ENCODE measurements at places on chromosomes 13 and 19. TPM values are rescaled to one million over a fixed set of nuclear protein-coding genes. Genes with fewer than 3 reads are reported as not detected.

The TMEM238 gene
- 5.0 TPM for total RNA-seq

The MRPL34 gene
- total RNA-seq = 54.4 TPM

DNA sequence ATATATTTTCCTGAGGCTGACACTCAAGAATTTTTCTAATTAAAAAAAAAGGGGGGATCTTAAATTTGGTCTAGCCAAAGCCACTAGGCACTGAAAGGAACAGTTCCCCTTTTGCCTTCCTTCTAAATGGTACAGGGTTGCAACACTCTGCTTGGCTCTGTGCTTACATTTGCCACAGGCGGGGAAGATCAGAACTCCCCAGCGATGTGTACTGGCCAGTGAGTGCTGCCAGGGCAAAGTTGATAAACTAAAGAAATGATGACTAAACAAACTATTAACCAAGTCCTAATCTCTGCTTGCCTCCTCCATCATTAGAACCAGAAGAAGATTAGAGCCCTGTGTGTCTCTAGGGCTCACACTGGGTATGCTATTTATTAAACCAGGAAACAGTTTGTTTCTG lies 75.3 kb upstream of the SCEL start:
- no peak for DNase-seq
- peak overlapping the region; percentile 30 for H3K27ac ChIP-seq
- no peaks in the 10 kb centered on the region for H3K36me3 ChIP-seq
- no peak overlapping the region for H3K4me3 ChIP-seq
- H3K27me3 ChIP-seq = peaks cover 7% of the 10 kb centered on the region
- peaks cover 21% of the 10 kb centered on the region for H3K4me1 ChIP-seq

- peaks cover 14% of the 10 kb centered on the region for H3K27me3 ChIP-seq
- no peaks in the 10 kb centered on the region for H3K4me1 ChIP-seq
- no peak for DNase-seq
- no peak overlapping the region for H3K4me3 ChIP-seq
- no peak overlapping the region for H3K27ac ChIP-seq
Measured at GRCh38 chr13:106173346-106173745, 362.1 kb downstream of the EFNB2 start.

The ATP5F1D gene
- total RNA-seq = 117 TPM

DNA sequence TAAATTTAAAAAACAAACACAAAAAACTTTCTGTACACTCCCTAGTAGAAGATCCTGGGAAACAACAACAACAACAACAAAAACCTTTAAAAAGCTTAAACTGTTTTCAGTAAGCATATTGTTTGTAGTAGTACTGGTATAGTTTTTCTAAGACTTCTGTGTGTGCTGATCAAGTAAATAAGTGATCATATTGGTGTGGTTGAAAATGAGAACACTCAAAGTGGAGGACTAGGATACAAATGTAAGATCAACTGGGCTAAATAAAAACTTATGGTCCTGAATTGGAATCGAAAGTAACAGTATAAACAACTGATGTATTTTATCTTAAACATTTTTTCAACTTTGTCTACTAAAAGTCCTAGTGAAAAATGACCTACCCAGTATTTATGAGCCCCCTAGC lies 135.5 kb downstream of the FOXO1 start:
- no peak overlapping the region for H3K4me3 ChIP-seq
- no peak for DNase-seq
- H3K27me3 ChIP-seq = no peaks in the 10 kb centered on the region

The MCEMP1 gene
- total RNA-seq = not detected

- no peak overlapping the region for H3K4me3 ChIP-seq
- H3K27me3 ChIP-seq = peaks cover 7% of the 10 kb centered on the region
- H3K4me1 ChIP-seq = no peaks in the 10 kb centered on the region
- H3K27ac ChIP-seq = no peak overlapping the region
- no peaks in the 10 kb centered on the region for H3K36me3 ChIP-seq
Measured at GRCh38 chr13:111388851-111389500, 68.5 kb downstream of the TEX29 start.

The ZNF599 gene
- total RNA-seq = 9.1 TPM

DNA sequence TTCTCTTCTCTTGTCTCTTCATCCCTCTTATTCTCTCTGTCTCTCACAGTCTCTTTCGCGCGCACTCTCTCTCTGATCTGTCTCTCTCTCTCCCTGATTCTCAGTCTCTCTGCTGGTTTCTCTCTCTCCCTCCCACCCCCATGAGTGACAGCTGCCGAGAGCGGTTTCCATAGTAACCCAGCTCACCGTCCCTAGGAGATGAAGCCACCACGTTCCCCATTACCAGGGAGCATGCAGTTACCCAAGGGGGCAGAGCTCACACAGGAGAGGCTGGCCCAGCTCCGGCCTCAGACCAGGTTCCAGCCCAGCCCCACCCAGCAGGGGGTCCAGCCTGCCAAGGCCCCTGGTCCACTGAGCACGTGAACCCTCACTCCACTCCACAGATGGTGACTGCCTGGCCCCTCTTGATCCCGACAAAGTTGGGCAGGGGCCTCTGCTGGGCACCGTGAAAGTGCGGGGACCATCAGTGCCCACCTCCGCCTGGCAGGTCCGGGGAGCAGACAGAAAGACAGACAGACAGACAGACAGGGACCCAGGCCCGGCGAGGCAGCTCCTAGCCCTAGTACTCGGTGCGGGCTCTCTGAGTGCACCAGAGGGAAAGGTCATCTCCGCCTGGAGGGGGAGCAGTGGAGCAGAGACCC lies 50.6 kb downstream of the CELF5 start:
- no peak overlapping the region for H3K27ac ChIP-seq
- H3K36me3 ChIP-seq = no peaks in the 10 kb centered on the region
- peak; percentile 49 for DNase-seq

DNA sequence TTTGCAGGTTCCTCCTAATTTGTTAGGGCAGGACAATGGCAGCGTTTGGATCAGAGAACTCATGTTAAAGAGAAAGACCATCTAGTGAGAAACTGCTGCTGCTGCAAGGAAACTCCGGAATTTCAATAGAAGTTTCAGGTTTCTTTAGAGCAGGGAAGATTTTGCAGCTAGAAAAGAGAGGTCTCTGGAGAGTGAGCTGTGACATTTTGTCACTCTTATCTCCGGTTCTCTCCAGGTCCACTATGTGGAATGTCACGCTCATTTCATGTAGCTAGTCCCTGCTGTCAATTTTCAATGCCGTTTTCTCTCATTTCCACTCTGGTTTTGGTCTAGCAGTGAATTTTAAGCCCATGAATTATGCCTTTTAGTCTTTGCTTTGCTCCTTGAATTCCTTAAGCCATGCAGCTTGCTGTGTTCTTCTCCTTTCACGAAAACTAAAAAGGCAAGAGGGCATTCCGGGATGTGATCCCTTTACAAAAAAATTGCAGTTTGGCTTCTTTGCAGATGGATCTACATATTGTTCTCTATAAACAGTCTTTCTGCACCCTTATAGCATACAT lies 46.7 kb upstream of the POSTN start:
- H3K4me3 ChIP-seq = no peak overlapping the region
- no peak overlapping the region for H3K27ac ChIP-seq
- H3K36me3 ChIP-seq = no peaks in the 10 kb centered on the region
- no peak for DNase-seq
- H3K27me3 ChIP-seq = no peaks in the 10 kb centered on the region
- H3K4me1 ChIP-seq = peaks cover 23% of the 10 kb centered on the region

GRCh38 chr13:92150606-92151005 lies 752.2 kb downstream of the GPC5 start:
- no peak overlapping the region for H3K4me3 ChIP-seq
- H3K4me1 ChIP-seq = no peaks in the 10 kb centered on the region
- peaks cover 3% of the 10 kb centered on the region for H3K27me3 ChIP-seq
- no peak overlapping the region for H3K27ac ChIP-seq

- peaks cover 13% of the 10 kb centered on the region for H3K4me1 ChIP-seq
- H3K27ac ChIP-seq = no peak overlapping the region
- DNase-seq = no peak
- peaks cover 4% of the 10 kb centered on the region for H3K36me3 ChIP-seq
- no peaks in the 10 kb centered on the region for H3K27me3 ChIP-seq
- H3K4me3 ChIP-seq = no peak overlapping the region
Measured at GRCh38 chr13:27660511-27660910, 38.8 kb downstream of the POLR1D start.

DNA sequence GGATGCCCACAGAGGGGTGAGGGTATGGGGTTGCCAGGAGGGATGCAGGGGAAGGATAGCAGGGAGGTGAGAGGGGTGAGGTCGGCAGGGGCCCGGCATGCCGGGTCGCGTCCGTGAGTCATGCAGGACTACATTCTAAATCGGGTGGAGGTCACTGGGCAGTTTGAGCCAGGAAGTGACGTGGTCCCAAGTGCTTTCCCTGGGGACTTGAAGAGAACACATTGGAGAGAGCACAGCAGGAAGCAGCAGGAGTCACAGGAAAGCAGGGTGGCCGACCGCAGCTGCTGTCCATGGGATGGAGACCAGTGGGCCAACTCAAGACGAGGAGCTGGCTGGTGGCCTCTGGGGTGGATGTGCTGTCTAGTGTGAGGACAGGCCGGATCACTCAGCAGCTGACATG lies 92.0 kb upstream of the WASF3 start:
- H3K27ac ChIP-seq = no peak overlapping the region
- no peak for DNase-seq
- no peak overlapping the region for H3K4me3 ChIP-seq
- H3K27me3 ChIP-seq = peaks cover 18% of the 10 kb centered on the region
- peaks cover 1% of the 10 kb centered on the region for H3K4me1 ChIP-seq

The CEACAM4 gene
- total RNA-seq = not detected

- H3K4me3 ChIP-seq = no peak overlapping the region
- no peak overlapping the region for H3K27ac ChIP-seq
- H3K27me3 ChIP-seq = no peaks in the 10 kb centered on the region
- peaks cover 7% of the 10 kb centered on the region for H3K4me1 ChIP-seq
Measured at GRCh38 chr13:98918771-98919170, 59.1 kb downstream of the DOCK9 start.

The CDC42EP5 gene
- total RNA-seq = 1.6 TPM

DNA sequence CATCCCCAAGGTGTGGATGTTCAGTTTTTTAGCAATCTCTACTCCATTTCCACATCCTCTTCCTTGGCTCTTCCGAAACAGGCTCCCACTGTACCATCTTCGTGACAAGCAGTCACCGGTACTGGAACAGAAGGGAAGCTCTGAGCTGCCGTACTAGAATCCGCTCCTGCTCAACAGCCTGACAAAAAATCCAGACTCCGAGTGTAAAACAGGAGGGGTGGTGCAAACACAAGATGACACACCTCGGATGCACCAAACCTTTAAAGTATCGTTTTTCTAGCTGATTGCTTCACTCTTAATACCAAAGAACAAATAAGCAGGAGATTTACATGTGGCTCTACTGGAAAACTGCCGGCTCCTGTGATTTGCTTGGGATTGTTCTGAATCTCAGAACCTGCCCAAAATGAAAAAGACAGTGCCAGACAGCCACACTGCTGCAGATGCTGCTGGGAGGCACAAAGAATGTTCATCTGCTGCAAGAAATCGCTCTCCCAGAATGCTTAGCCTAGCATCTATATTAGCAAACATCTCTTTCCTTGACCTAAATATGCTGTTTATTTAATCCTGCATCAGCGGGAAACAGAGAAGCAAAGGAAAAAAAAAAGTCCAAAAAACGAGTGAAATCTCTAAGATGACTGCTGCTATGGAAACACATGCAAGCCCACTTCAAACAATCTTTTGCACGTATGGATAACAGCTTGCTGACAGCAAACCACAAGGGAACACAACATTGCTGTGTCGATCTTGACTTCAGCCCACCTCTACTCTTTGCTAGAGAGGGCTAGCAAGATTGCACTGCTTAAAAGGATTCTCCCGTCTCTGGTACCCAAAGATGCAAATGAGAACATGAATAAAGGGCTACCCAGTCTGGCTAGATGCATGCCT lies 38.0 kb upstream of the DOCK9 start:
- H3K4me1 ChIP-seq = no peaks in the 10 kb centered on the region
- DNase-seq = no peak
- H3K27ac ChIP-seq = no peak overlapping the region
- H3K4me3 ChIP-seq = no peak overlapping the region
- H3K36me3 ChIP-seq = no peaks in the 10 kb centered on the region

- peaks cover 36% of the 10 kb centered on the region for H3K36me3 ChIP-seq
- H3K4me1 ChIP-seq = no peaks in the 10 kb centered on the region
- H3K27me3 ChIP-seq = no peaks in the 10 kb centered on the region
- H3K27ac ChIP-seq = no peak overlapping the region
Measured at GRCh38 chr13:112854321-112854720, 114.7 kb upstream of the MCF2L start.

- H3K36me3 ChIP-seq = no peaks in the 10 kb centered on the region
- no peak overlapping the region for H3K4me3 ChIP-seq
- H3K27ac ChIP-seq = no peak overlapping the region
- no peak for DNase-seq
- H3K27me3 ChIP-seq = peaks cover 5% of the 10 kb centered on the region
Measured at GRCh38 chr13:110014719-110015118, 228.3 kb upstream of the IRS2 start.

The C5AR1 gene
- 2.9 TPM for total RNA-seq

The NKPD1 gene
- 0.53 TPM for total RNA-seq

DNA sequence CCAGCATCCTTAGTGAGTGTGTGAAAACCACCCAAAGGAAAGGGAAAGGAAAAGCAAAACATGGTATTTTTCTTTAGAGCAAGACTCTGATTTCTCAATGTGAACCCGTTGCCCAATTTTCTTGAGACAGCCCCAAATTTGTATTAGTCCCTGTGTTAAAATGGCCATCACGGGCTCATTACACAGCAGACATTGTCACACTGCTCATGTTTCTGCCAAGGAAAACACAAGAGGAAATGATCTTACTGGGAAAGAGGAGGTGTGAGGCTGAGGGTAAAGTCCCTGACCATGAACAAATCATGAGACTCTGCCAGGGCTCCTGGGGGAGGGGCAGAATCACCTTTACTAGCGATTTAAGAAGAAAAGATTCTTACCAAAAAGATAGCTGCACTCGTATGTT lies 54.4 kb downstream of the FAM124A start:
- no peak overlapping the region for H3K27ac ChIP-seq
- no peaks in the 10 kb centered on the region for H3K27me3 ChIP-seq
- no peak for DNase-seq
- H3K4me3 ChIP-seq = no peak overlapping the region

GRCh38 chr19:30430206-30430734 lies 58.1 kb downstream of the ZNF536 start:
- peaks cover 10% of the 10 kb centered on the region for H3K27me3 ChIP-seq
- H3K4me3 ChIP-seq = no peak overlapping the region
- no peak overlapping the region for H3K27ac ChIP-seq
- no peaks in the 10 kb centered on the region for H3K4me1 ChIP-seq
- H3K36me3 ChIP-seq = no peaks in the 10 kb centered on the region
- DNase-seq = no peak

GRCh38 chr19:2083174-2083854 lies 12.8 kb downstream of the MOB3A start:
- H3K4me1 ChIP-seq = no peaks in the 10 kb centered on the region
- no peaks in the 10 kb centered on the region for H3K27me3 ChIP-seq
- H3K4me3 ChIP-seq = no peak overlapping the region
- no peak overlapping the region for H3K27ac ChIP-seq
- DNase-seq = no peak
- H3K36me3 ChIP-seq = peaks cover 11% of the 10 kb centered on the region

The ZNF441 gene
- 3.8 TPM for total RNA-seq

GRCh38 chr13:43725460-43725859 lies 61.3 kb downstream of the ENOX1 start:
- H3K4me3 ChIP-seq = no peak overlapping the region
- no peak for DNase-seq
- no peak overlapping the region for H3K27ac ChIP-seq
- peaks cover 19% of the 10 kb centered on the region for H3K4me1 ChIP-seq
- peaks cover 4% of the 10 kb centered on the region for H3K27me3 ChIP-seq
- no peaks in the 10 kb centered on the region for H3K36me3 ChIP-seq

GRCh38 chr13:40961214-40961613 lies 57.9 kb downstream of the ELF1 start:
- peaks cover 1% of the 10 kb centered on the region for H3K4me1 ChIP-seq
- no peak overlapping the region for H3K27ac ChIP-seq
- H3K4me3 ChIP-seq = no peak overlapping the region
- no peaks in the 10 kb centered on the region for H3K27me3 ChIP-seq
- peaks cover 28% of the 10 kb centered on the region for H3K36me3 ChIP-seq
- no peak for DNase-seq

Measured in progenitor cell of endocrine pancreas (in vitro differentiated cells).